ENCODE measurements at places on chromosomes 7 and 10.

DNA sequence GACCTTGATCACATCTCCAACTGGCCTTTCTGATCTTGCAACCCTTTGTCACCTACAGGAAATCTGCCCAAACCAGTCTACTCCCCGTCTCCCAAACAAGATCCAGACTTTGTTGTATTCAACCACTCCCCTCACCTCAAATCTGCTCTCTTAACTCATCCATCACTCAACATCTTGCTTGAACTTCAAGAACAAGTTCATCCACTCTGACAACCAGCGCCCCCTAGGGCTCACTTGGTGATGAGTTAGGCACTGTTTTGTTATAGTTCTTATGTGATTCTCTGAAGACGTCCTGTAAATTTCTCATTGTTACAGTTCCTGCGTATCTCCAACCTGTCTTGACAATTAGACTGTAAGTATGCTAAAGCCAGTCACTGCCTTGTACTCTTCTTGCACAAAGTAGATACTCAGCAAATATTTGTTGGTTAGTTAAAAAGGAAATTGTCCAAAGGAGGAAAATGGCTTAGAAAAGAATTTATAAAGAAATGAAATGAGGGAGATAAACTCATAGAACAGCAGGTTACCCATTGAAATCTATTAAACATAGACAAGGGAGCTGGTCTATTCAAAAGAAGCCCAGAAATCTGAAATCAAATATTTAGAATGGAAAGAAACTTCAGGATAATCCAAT is 5.3 kb downstream of the FRMD4A start:
- DNase-seq = no peak

- no peak for DNase-seq
Measured at GRCh38 chr7:131803816-131804215, 247.4 kb upstream of the PODXL start.

DNA sequence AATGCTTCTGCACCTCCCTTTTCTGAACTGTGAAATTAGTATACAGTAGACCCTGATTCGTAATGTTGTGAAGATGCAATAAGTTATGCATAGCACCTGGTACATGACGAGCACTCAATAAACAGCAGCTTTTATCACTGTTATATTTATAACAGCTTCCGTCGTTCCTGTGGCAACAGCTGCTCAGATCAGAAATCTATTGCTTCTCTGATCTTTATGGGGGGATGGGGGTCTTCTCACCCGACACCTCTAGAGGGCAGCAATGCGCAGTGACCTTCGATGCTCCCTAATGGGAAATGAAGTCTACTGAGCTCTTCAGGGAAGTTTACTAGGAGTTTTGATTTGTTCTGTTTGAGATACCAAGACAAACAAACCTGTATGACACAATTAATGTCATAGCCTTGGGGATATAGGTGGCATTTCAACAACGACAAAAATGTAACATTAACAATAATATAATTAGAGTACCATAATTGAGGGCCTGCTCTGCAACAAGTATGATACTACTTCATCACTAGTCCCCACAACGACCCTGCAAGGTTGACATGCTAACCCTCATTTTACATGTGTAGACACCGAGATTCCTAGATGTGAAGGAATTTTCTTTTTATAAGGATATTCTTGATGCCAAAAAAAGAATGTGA is 289.6 kb downstream of the SFMBT2 start:
- no peak for DNase-seq

GRCh38 chr10:29257784-29258135 is 31.1 kb upstream of the LYZL1 start:
- DNase-seq = no peak

GRCh38 chr10:3426190-3426845 is 253.7 kb upstream of the PITRM1 start:
- no peak for DNase-seq

DNA sequence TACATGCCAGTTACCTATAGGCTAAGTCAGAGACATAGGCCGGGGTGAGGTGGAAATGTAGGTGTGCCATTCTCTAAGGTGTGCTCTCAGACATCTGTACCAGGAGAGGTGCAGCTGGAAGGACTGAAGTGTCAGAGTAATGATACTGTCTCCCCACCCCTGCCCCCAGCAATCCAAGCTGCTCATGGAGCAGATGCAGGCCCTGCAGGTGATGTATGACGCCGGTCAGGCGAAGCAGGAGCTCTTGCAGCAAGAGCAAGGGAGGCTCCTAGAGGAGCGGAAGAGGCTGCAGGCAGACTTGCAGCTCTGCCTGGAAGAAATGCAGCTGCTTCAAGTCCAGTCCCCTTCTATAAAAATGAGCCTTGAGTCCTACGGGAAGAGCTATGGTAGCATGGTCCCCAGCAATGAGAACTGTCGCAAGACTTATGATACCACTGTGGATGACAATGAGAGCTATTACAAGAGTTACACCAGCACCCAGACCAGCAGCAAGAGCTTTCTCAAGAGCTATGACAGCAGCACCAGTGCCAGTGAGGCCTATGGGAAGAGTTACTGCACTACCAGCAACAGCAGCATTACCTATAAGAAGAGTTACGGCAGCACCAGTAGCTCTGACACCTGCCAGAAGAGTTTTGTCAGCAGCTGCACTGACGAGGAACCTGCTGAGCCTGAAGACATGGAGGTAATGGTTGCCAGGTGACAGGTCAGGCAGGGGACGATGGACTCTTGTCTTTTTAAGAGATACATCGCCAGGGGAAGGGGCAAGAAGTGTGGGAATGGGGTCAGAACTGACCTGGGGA is 18.4 kb upstream of the FLNC start:
- DNase-seq = no peak

DNA sequence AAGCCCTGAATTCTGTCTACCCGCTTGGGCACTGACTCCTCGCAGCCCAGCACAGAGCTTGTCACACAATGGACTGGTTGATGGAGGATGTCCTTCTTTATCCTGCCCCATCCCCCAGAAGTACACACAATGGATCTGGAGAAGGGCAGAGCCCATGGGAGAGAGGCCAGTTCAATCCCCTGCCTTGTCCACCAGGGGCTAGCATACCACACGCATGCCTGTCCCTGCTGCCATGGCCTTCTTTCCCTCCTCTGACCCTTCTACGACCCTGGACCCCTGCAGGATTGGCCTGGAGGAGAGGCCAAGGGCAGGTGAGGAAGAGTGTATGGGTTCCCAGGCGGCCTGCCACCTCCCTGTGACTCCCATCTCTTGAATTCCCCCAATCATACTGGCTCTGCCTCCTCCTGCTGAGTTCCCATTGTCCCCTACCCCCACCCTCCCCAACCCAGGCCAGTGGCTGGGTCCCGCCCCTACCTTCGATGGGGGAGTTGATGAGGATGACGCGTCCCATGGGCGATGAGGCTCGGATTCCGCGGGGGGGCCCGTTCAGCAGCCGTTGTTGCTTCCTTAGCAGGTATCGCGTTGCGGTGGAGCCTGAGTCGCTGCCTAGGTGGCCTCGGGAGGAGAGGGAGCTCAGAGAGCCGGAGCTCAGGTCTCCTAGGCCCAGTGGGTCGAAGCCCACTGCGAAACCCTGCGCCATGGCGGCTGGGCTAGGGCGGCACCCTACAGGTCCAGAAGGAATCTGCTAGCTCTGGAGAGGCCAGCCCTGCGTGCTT is 1.2 kb downstream of the PDZD7 start:
- DNase-seq = no peak

- no peak for DNase-seq
Measured at GRCh38 chr7:143331179-143331801, 15.4 kb downstream of the CLCN1 start.

DNA sequence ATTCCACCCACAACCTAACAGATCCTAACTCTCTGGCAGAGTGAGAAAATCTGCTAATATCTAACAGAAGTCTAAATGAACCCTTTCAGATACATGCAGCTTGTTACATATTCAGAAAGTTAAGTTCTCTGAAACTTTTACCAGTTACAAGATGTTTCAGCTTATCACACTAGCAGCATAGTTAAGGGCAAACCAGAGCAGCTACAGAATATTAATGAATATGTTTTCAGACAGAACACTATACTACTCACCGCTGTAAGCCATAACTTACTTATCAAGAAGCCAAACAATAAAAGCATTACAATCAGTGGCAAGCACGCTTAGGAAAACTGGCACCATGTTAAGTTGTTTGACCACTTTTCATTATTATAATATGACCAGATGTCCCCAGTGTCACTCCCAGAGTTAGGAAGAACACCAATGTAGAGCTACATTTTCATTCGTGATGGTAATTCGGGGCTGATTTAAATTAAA is 2.7 kb downstream of the ITGB1 start:
- no peak for DNase-seq

DNA sequence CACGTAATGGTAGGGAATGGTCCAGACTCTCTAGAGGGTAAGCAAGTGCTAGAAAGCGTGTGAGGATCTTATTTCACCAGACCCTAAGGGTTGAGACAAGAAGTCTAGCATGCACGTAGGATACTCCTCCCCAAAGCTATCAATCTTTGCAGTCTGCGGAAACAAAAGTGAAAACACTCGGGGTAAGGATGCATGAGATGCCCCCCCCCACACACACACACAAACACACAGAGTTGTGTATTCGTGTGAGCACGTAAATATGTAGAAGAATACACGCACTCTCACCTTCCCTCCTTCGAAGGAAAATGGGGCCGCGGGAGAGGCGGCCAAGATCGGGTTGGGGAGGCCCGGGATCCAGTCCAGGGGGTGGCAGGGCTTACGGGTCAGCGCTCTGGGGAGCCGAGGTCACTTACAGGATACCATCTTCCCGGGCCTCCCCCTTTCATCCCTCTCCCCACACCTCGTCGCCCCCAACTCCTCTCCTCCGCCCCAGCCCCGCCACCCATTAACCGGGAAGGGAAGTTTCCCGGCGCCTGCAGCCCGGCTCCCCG is 455 bp downstream of the CUL2 start:
- peak; percentile 17 for DNase-seq

DNA sequence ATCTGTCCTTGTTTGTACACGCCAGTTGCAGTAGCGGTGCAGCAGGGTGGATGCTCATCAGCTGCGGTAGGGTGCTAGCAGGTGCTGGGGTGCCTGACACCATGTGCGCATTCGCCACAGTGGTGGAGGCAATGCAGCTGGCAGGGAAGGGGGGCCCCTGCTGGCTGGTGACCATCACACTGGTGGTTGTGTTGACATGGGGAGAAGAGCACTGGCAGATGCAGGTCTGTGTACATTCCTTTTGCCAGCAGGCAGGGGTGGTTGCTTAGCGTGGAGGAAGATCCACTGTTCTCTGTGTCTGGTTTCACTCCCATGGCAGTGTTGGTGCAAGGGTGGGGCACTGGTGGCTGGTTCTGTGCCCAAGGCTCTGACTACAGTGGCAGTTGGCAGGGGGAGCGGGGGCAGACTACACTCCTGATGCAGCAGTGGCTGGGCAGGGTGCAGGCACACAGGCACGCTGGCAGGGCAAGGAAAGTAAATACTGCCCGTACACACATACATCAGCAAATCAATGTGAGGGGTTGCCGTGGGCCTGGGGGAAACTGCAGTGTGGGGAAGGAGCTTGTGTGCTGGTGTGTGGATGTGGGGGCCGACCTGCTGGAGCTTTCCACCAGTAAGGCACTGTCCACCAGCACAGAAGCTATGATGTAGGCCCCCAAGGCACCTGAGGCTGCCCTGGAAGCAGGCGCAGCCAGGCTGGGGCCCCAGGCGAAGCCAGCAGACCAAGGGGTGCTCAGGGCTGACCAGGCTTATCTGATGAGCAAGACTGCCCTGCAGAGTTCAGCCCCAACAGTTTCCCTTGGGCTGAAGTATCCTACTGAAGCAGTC is 87.2 kb upstream of the UNC5B start:
- DNase-seq = no peak

- no peak for DNase-seq
Measured at GRCh38 chr10:44390585-44391072, 5.7 kb upstream of the CXCL12 start.

GRCh38 chr10:49076741-49077521 is 38.4 kb downstream of the VSTM4 start:
- DNase-seq = no peak

DNA sequence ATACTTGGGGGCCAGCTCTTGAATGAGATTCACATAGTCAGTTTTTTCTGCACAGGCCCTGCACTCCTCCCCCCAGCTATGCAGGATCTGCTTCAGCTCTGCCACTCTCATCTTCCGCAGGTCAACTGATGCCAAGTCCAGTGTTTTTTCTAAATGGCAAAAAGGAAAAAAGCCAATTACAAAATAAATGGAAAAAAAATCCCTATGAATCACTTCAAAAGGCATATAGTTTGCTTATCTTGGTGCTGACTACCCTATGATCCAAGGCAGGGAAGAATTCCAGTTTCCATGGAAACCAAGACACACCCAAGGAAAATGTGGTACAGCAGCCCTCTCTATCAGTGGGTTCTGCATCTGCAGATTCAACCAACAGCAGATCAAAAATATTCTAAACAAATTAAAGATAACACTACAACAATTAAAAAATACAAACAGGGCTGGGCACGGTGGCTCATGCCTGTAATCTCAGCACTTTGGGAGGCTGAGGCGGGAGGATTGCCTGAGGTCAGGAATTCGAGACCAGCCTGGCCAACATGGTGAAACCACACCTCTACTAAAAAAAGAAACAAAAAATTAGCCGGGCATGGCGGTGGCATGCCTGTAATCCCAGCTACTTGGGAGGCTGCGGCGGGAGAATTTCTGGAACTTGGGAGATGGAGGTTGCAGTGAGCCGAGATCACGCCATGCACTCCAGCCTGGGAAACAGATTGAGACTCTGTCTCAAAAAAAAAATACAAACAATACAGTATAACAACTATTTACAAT is 17.6 kb downstream of the CDNF start:
- no peak for DNase-seq

GRCh38 chr7:122965306-122965705 is 30.2 kb downstream of the TAS2R16 start:
- no peak for DNase-seq

GRCh38 chr10:125299461-125299860 is 139.1 kb upstream of the CTBP2 start:
- no peak for DNase-seq

- no peak for DNase-seq
Measured at GRCh38 chr7:42934291-42934690, 2.1 kb downstream of the MRPL32 start.

DNA sequence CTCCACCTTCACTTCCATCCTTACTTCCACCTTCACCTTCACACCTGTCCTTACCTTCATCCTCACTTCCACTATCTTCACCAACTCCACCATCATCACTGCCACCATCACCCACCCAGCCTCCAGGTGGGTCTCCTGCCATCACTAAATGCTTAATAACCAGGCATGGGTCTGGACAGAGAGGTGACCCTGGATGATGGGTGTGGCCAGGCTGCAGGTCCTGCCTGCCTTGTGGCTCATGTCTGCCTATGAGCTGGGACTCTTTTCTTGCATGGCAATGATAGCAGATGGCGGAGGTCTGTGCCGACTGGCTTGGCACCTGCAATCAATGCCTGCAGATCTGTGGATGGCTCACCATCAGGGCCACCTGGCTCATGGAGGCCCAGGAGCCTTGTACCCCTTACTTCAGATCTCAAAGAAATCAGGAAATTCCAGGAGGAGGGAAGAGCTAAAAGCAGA is 60.1 kb upstream of the ELN start:
- DNase-seq = no peak

- DNase-seq = no peak
Measured at GRCh38 chr7:70589010-70589409, 542.9 kb upstream of the GALNT17 start.

- no peak for DNase-seq
Measured at GRCh38 chr10:35056686-35057085, 33.5 kb downstream of the CUL2 start.

- no peak for DNase-seq
Measured at GRCh38 chr7:50798126-50798525, 15.4 kb upstream of the GRB10 start.

- DNase-seq = no peak
Measured at GRCh38 chr10:132957981-132958882, 15.9 kb upstream of the CFAP46 start.

- no peak for DNase-seq
Measured at GRCh38 chr10:73793456-73793855, 8.1 kb downstream of the ZSWIM8 start.
